ENCODE measurements at places on chromosomes 7 and 10.
A peak's percentile ranks its signal among the peaks of the same experiment; 100 is the strongest.

DNA sequence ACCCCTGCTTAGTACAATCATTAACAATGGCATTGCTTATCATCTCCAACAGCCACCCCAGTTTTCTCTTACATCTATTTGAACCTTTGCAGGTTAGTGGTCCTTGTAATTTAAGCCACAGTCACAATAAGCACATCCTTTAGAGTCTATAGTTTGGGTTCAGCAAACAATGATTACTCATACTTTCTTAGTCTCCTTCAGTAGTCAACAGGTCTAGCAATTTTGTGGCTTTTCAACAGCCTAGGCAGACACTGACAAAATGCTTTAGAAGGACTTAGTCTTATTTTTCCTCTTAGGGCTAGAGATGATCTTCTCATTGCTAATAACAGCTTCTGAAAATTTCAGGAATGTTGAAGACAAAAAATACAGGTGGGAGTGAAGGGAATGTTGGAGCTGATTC is 32.3 kb upstream of the FAM204A start:
- no peak for DNase-seq

- DNase-seq, result no peak
Observed at GRCh38 chr10:69022611-69023010, 34.0 kb downstream of the KIFBP start.

GRCh38 chr7:33702514-33703054 is 202.8 kb upstream of the BMPER start:
- DNase-seq, result no peak

GRCh38 chr10:49005270-49005669 is 65.6 kb upstream of the LRRC18 start:
- DNase-seq, result no peak

DNA sequence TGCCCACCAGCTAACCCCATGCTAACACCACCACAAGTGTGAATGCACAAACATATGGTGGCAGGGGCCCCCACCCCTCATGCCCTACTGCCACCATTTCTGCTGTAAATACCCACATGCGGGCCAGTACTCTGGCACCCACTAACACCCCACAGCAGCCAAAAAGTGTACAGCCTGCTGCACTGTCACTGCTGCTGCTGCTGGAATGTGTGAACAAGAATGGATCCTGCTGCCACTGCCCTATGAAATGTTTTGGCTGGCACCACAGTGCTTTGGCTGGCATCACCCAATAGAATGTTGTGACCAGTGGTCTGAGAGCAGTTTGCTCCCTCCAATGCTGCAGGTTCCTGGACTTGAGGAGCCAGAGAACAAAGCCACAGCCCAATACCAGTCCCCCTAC is 606.6 kb upstream of the SORCS1 start:
- no peak for DNase-seq

DNA sequence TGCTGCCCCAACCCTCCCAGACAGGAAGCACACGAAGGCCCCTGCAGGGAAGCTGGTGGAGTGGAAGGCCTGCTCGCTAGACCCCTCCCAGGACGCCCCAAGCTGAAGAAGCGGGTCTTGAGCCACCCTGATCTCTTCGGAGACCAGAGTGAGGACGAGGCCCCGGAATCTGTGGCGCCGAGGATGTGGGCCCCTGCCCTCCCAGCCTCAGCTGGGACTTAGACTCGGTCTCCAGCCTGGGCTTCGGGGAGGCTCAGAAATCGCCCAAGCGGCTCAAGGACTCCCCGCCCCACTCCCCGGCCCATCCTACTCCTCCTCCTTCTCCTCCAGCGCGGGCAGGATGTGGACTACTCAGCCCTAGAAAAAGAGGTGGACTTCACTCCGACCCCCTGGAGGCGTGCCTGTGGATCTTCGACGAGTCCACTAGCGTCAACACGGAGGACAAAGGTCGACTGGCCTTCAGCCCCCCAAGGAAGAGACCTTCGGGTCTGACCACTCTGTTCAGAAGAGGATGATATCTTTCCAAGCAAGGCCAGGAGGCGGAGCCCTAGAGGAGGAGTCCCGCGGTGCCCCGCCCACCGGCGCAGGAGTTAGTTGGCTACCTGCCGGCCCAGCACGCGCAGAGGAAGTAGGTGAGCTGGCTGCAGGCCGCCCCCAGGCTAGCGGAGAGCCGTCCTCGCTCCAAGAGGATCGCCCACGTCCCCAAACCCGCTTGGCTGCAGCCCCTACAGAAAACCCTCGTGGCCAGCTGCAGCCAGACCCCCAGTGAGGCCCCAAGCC is 21.9 kb upstream of the LANCL2 start:
- DNase-seq, result no peak

GRCh38 chr7:37262181-37262580 is 186.5 kb downstream of the ELMO1 start:
- DNase-seq, result no peak

- DNase-seq, result peak; percentile 52
Observed at GRCh38 chr10:60646966-60647796, 131.1 kb upstream of the CDK1 start.

DNA sequence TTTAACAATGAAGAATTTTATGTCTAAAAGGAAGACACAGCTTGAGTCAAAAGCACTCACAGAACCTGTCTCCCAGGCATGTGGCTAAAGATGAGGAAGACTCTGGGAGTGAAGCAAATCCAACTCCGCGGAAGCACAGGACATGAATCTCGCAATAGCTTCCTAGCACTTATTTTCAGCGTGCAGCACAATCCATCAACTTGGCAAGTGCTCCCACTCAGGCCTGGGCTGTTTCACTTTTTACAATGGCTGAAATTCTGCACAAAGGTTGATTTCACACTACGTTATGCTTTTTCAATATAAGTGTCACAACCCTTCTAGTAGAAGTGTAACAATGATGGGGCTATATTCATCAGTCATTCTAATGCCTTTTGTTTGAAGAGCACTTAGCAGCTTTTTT is 180.2 kb downstream of the XPNPEP1 start:
- no peak for DNase-seq

- peak; percentile 47 for DNase-seq
Observed at GRCh38 chr10:49594594-49594993, 15.5 kb upstream of the SLC18A3 start.

DNA sequence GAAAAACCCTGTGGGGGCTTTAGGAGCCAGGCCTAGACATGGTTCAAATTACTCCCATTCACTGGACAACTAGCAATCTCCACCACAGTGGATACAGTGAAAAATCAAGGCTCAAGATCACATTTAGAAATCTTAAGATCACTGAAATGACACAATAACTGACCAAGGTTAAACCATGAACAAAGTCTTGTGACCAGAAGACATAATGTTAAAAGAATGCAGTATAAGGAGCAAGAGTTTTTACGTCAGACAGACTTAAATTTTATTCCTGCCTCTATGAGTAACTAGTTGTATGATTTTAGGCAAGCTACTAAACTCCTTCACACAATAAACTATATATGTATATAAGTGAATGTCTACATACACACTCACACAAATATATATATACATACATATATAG is 68.5 kb downstream of the MICU1 start:
- DNase-seq, result no peak

- no peak for DNase-seq
Observed at GRCh38 chr7:22427104-22427503, 70.2 kb upstream of the RAPGEF5 start.

DNA sequence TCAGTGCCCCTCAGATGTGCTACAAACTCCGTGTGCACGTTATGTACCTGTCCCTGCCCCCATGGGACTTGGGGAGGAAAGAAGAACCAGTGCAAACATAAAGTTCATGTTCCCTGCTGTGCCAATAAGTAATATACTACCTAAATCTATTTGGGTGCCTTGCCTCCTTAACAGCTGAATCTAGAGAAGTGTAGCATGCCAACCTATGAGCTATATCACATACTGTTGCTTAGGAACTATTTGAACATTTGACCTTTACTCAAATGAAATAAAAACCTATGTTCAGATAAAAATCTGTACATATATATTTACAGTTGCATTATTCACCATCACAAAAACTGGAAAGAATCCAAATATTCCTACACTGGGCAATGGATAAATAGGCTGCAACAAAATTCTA is 9.8 kb downstream of the POT1 start:
- DNase-seq, result no peak

- no peak for DNase-seq
Observed at GRCh38 chr7:117986645-117987269, 113.5 kb upstream of the CTTNBP2 start.

- DNase-seq, result peak; percentile 1
Observed at GRCh38 chr10:128739930-128740329, 613.7 kb upstream of the MKI67 start.

GRCh38 chr10:88070080-88070880 is 206.9 kb downstream of the PTEN start:
- DNase-seq, result no peak

- no peak for DNase-seq
Observed at GRCh38 chr10:77824908-77825307, 101.6 kb downstream of the DLG5 start.

DNA sequence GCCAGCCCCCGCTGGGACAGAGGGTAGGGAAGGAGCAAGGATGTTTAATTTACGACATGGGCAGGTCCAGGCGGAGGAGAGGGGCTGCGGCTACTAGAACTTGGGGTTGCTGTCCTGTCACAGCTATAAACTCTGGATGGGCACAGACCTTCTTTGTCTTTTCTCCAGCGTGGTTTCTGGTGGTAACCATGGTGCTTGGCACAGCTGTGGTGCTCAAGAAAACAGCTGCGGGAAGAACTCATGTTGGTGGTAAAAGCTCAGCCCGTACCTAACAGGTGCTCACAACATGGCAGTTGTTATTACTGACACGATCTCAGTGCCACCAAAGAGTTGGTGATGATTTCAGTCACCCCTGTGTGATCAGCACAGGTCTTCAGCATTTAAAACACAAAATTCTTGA is 13.8 kb downstream of the BAIAP2L1 start:
- no peak for DNase-seq

- DNase-seq, result no peak
Observed at GRCh38 chr7:46742601-46743000, 821.5 kb upstream of the IGFBP3 start.

- no peak for DNase-seq
Observed at GRCh38 chr10:119059557-119059956, 21.1 kb downstream of the EIF3A start.

DNA sequence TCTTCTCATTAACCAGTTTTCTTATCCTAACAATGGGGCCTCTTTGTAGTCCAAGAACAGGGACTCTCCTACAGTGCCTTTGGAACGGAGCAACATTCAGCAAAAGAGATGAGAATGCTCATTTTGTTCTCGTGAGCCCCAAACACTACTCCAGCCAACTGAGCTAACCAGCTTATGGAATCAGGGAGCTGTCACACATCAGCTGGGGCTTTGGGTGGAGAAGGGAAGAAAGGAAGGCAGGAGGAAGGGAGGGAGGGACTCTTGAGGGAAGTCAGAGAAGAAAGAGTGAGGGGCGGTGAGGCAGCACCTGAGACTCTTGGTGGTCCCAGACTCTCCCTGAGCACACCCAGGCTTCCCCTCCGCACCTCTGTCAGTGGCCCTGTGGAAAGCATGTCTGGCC is 123.1 kb downstream of the CLEC2L start:
- DNase-seq, result no peak

DNA sequence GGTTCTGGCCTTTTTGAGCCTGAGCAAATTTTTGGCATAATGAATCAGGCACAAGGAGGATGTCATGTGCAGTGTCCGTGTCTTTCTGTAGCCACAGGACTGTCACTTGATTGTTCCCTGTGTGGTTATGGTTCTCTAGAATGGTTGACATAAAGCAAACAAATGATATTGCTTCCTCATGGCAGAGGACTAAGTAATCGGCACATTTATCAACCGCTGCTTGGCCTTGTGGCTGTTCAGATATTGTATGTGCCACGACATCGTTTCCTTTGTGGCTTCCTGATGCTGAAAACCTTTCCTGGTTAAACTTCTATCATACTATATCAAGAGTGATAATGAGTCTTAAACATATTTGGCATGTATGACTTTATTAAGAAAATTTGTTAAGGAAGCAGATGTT is 598.8 kb downstream of the SUGCT start:
- no peak for DNase-seq

DNA sequence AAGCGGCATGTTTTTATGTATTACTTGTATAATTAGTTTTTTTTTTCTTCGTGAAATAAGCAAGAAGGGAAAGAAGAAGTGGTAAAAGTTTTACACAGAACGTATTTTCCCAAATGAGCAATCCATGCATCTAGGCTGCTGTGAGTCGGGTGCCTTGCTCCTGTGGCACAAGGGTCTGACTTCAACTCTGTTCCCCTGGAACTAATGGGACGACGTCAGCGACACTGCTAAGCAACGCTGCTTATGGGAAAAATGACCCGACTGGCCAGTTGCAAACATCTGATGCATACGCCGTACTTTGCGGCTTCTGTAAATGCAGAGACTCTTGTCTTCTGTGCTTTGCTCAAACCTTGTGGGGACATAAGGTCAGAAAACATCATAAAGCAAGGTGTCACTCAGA is 66.3 kb downstream of the MPP7 start:
- no peak for DNase-seq

GRCh38 chr7:152527610-152528032 is 91.8 kb upstream of the KMT2C start:
- no peak for DNase-seq

GRCh38 chr10:77637532-77638320 is at the start of gene KCNMA1:
KCNMA1 (minus strand) TSS chr10:77637808.
- peak; percentile 53 for DNase-seq

DNA sequence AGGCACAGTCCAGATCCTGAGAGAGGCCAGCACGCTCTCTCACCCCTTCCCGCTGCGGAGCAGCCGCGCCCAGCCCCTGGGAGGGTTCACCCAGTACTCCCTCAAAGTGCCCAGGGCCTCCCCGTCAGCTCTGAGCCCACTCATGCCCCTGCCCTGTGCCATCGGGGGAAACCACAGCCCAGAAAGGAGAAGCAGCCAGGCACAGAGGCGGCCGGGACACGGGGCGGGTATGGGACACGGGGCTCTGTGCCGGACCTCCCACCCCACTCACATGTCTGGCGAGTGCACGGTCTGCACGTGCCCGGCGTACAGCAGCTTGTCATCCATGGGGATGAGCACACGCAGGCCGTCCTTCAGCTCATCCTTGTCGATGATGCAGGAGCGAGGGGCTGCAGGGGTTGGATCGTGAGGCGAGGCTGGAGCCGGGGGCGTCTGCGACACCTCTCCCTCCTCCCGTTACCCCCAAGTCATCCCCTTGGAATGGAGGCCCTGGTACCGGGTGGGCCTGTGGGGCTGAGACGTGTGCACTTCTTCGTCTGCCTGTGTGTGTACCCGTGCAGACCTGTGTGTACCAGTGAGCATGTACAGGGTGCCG is 38.2 kb downstream of the SLC29A4 start:
- no peak for DNase-seq

GRCh38 chr10:435397-435796 is 254.1 kb downstream of the DIP2C start:
- no peak for DNase-seq

- DNase-seq, result no peak
Observed at GRCh38 chr10:129853562-129853903, 110.5 kb downstream of the EBF3 start.

- peak; percentile 33 for DNase-seq
Observed at GRCh38 chr7:51314726-51315125, 1.9 kb downstream of the COBL start.

GRCh38 chr10:73865459-73866442 is 8.6 kb downstream of the CAMK2G start:
- DNase-seq, result no peak

DNA sequence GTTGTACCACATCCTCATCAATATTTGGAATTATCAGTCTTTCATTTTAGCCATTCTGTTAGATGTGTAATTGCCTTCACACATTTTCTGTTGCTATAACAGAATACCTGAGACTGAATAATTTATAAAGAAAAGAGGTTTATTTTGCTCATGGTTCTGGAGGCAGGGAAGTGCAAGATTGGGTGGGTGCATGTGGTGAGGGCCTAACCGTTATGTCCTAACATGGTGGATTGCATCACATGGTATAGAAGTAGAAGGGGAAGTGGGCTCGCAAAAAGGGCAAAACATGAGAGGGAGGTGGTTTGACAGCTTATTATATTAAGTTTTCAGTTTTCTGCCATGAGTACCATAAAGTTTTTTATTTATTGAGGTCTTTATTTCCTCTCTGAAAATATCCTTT is 452.0 kb downstream of the ARL4A start:
- no peak for DNase-seq

Measured in NCI-H1092 treated with DMSO at 0.1 percent for 48 hours (cell line).